Stimulated activated CD4-positive, alpha-beta T cell treated with anti-CD3 and anti-CD28 coated beads, TNF-alpha, amount 100 ng/mL, for 24 hours (primary cell): ENCODE measurements at places on chromosomes 2 and 18.
A peak's percentile ranks its signal among the peaks of the same experiment; 100 is the strongest.

DNA sequence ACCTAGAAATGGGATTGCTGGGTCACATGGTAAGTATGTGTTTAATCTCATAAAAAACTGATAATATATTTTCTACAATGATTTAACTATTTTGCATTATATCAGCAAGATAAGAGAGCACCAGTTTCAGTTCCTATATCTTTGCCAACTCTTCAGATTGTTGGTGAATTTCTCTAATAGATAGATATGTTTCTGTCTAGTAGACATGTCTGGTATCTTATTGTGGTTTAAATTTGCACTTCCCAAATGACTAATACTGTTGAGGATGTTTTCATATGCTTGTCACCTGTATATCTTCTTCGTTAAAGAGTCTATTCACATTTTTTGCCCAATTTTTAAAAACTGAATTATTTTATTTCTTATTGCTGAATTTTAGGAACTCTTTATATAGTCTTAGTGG is 113.8 kb upstream of the UXS1 start:
- no peak for DNase-seq

- DNase-seq, result no peak
These were observed 31.2 kb downstream of the GLS start for GRCh38 chr2:190911813-190912212.

- DNase-seq, result no peak
These were observed 86.3 kb upstream of the NPAS2 start for GRCh38 chr2:100733391-100734187.

- DNase-seq, result peak; percentile 90
These were observed 765 bp upstream of the ID2 start for GRCh38 chr2:8680822-8681760.

GRCh38 chr2:241991299-241991698 is 121.8 kb downstream of the RTP5 start:
- no peak for DNase-seq

DNA sequence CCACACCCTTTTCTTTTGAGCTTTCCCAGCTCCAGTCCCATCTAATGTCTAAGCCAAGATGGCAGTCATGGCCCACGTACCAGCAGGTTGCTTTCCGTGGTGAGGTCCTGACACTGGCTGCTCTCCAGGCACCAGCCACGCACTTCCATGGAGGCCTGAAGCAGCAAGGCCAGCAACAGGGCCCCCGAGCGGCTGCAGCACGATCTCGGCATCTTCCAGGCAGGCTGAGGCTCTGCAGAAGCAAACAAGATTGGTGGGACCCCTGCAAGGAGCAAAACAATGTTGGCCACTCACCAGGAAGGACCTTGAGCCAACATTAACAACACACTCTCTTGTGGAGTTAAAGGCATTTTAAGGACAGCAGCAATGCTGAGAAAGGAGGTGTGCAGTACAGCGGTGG is 3.8 kb downstream of the POMC start:
- no peak for DNase-seq

DNA sequence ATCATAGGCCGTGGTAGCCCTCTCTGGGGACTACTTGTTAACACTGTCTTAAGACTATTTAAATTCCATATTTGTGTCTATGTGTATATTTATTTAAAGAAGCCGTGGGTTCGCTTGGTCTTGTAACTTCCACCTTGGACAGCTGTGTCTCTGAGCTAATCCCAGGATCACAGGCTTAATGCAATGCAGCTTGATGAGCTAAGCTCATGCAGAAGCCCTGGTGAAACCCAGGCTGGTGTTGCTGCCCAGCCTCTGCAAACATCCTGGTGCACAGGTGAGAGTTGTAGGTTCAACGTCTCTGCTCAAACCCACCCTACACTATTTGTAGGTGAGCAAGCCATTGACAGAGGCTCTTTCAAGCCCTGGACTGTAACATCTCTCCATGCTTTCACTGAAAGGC is 211.8 kb downstream of the FAM210A start:
- DNase-seq, result no peak

- DNase-seq, result no peak
These were observed 53.5 kb downstream of the CDH19 start for GRCh38 chr18:66550366-66550765.

DNA sequence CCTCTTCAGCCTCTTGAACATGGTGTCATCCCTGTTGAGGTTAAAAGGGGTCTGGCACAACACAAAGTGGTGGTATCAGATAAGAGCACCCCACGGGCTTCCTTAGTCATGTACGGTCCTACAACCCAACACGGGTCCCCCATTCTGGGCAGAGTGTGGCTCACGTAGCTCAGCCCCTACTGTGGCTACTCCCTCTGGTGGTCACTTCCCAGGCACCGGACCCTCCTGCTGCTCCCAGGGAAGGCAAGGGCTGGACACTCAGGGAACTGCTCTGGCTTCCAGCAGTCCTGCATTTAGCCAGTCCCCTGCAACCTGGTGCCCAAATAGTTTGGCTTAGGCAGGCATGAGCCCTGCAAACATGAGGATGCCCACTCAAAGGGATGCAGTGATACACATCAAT is 58.6 kb downstream of the GALNT14 start:
- DNase-seq, result no peak

DNA sequence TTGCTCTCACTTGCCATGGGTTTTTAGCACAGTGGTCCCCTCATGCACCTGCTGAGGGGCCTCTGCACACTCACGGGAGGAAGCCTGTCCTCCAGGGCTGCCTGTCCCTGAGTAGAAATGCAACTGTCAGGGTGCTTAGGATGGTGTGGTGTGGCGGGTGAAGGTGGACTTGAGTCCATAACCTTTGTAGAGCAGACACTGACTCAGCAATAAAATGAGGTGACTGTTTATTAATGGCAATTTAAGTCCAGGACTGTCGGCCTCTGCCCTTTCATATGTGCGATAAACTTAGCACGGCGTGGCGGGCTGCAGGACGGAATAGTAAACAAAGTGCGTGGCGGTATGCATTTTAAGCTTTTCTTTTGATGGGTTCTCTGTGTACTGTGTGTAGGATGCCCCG is 188.2 kb downstream of the LDLRAD4 start:
- DNase-seq, result no peak

DNA sequence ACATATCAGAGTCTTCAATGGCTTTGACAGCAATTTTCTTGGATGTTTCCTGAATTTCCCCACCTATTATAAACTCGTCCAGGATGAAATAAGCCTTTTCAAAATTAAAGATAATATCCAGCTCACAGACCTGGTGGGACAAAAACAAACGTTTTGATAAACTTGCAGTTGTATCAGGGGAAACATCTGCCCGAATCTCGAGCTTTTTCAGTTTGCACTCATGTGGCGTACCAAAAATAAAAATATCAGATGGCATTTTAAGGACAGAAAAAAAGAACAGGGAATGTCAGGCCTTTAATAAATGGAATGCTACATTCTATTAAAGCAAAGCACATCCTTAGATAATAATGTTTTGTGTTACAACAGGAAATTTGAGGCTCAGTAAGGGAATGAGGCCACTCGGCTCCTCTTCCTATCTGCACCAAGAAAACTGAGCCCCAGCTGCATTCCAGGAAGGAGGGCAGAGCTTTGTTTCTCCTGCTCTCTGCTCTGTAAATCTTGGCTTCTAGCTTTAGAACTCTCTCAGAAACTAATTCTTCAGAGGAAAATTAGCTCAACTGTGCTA is 72.1 kb downstream of the AP1S3 start:
- DNase-seq, result no peak

DNA sequence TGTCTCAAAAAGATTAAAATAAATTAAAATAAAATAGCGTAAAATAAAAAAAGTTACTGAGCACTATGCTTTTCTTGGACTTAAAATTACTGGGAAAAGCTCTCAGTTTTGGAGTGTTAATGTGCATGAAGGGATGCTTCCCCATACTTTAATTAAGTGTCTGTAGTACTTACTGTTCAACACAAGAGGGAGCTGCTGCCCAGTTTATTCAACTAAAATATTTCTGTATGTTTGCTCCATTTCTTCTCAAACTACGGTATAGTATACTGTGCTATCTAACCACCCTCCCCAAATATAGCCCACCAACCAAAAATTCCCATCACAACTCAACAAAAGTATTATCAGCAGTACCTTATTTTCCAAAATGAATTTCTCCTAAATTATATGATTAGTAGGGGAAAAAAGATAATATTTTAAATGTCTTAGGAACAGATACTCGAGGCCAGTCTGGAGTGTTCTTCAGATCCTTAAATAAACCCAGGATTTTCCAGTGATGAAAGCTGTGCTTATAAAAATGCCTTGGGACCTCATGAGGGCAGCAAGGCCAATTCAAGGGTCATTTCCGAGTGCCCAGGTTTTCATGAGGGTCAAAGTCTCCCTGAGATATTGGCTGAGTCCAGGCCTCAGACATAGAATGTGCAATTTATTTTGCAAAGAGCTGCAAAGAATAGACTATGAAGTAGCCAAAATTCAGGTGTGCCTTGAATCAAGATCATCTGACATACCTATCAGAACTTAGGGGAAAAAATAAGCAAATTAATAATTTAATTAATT is 64.1 kb downstream of the CHRNA1 start:
- no peak for DNase-seq

DNA sequence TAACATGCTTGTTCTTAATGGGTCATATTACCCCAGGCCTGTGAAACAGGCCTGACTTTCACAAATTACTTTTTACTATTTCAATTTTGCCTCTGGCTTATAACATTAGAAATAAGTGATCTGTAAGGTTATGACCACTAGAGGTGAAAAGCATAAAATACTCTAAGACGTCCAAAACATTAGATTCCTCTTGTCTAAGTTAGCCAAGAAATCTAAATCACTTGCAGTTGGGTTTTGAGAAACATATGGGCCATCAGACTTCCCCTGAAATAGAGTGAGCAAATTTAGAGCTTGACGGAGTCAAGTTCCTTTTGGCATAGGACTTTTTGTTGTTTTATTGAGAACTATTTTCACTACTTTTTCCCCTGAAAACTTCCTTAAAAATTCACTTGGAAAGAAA is 32.7 kb upstream of the RIT2 start:
- no peak for DNase-seq

- DNase-seq, result peak; percentile 1
These were observed 1186.3 kb upstream of the CELF4 start for GRCh38 chr18:38751898-38752297.

DNA sequence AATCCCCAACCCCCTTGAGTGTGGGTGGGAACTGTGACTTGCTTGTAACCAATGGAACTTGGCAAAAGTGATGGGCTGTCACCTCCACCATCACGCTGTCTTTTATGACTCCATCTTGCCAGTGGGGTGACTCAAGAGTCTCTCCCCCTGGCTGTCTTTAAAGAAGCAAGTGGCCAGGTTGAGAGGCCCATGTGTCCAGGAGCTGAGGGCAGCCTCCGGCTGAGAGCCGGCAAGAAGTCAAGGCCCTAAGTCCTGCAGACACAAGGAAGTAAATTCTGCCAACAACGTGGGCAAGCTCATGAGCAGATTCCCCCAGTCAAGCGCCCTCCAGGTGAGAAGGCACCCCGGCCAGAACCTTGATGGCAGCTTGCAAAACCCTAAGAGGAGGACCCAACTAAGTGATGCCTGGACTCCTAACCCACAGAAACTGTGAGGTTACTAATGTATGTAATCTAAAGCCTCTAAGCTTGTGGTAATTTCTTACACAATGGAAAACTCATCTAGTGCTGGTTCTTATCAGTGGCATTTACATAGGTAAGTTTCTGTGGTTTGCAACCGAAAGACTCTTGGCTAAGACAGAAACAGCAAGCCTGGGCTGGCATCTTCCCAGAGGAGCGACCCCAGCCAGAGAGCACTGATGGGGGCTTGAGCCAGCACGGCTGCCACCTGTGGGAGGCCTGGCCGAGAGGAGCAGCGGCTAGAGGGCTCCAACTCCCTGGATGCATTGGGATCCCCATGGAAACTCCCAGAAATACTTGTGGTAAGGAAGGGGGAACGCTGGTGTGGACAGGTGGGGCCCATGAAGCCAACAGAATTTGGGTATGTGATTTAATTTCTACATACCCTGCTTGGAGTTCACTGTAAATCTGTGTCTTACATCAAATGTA is 49.3 kb downstream of the CIB4 start:
- DNase-seq, result no peak

GRCh38 chr2:34567128-34567527 is 968.0 kb upstream of the FAM98A start:
- no peak for DNase-seq

DNA sequence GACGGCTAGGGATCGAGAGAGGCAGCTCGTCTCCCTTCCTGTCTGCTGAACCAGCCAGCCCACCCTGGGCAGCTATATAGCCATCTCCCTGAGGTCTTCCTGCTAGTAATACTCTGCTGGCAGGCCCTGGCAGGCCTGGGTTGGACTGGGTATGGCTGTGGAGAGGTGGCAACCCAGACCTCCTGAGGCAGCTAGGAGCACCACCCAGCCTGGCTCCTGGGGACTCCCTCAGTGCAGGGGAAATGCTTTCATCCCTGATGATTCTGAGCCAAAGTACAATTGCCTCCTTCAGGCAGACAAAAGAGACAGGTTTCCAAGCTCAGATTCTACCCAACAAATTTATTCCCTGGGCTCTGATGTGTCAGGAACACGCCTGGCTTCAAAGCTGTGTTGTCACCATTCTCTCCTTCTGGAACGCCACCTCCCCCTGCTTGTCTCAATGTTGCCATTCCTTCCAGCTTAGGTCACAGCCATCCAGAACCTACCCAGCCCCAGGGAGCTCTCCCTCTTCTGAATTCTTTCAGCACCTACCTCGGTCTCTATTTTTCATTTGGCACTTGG is 4.7 kb upstream of the DNAJB2 start:
- no peak for DNase-seq

- DNase-seq, result no peak
These were observed 159.4 kb downstream of the RBM43 start for GRCh38 chr2:151102226-151102625.

DNA sequence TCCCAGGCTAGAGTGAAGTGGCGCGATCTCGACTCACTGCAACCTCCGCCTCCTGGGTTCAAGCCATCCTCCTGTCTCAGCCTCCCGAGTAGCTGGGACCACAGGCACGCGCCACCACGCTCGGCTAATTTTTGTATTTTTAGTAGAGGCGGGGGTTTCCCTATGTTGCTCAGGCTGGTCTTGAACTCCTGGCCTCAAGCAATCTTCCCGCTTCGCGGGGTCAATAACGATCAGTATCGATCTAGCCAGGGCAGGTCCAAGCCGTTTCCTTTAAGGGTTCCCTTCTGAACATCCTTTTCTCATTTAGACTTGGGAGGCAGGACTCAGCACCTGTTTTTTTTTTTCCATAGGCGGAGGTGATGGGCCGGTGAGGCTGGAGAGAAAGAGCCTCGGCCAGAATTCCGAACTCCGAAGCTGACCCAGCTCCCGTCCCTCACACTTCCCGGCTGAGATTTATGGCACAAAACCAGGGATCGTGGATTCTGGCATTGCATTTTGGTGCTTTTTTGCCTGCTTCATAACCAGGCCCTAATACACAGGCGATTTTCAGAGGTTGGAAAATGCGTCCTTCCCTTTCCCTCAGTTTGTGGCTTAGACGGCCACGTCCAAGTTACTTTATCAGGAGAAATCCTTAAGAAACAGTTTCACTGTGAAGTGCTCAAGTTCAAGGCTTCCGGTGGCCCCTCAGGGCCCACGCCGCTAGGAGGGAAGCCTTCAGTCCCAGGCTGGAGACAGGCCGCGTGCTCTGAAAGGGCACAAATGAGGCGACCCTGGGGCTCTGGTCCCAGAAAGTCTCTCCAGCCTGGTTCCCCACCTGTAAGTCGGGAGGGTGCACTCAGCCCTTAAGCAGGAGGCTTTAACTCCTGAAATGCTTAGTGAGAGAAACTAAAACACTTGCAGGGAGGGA is 998 bp upstream of the SLC66A3 start:
- no peak for DNase-seq
